ENCODE measurements at places on chromosomes 13 and 19.

DNA sequence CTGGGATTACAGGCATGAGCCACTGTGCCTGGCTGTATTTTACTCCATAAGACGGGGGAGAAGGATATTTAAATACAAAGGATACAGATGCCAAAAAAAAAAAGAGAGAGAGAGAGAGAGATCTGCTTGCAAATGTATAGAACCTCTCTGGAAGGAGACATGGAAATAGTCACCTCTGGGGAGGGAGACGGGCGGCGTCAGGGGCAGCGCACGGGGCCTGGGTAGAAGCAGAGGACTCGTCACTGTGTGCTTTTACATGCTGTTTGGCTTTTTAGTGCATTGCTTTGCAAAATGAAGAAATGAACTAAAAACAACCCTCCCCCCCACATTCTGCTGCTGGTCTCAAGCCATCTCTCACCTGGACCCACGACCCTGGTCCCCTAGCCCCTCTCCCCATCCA, 4.8 kb upstream of the ZNF653 start:
- no peak for DNase-seq

DNA sequence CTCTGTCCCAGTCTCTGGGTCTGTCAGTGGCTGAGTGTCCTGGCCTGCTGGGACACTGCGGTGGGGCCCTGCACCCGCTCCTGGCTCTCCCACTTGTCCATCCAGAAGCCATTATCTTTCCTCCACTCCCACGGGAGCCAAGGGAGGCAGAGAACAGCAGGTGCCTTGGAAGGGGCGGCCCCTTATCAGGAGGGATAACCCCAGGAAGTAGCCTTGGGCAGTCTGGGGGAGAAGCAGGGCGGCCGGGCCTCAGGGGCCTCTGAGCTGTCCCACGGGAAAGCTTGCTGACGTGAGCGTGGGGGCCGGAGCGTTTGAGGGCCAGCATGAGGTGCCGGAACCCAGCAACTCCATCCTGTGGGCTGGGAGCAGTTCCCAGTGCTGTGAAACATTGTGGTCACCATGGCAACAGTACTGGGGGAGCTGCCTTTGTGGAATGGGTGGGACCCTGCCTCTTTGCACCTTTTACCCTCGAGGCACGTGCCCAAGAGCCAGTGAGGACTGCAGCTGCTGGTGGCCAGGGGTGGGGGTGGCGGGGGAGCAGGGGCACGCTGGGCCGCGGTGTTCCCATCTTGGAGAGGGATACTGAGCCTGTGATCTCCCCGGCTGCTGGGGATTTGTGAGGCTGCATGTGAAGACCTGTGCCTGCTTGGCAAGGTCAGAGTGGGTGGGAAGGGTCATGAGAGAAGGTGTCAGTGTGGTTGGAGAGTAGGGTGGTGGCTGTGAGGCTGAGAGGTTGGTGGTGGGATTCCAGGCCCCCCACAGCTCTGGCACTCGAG, 20.9 kb downstream of the KLHL26 start:
- no peak for DNase-seq

- no peak for DNase-seq
Observed at GRCh38 chr13:30660796-30661195, 43.1 kb downstream of the USPL1 start.

GRCh38 chr19:41434450-41434849, 5.3 kb downstream of the DMAC2 start:
- DNase-seq, result no peak

DNA sequence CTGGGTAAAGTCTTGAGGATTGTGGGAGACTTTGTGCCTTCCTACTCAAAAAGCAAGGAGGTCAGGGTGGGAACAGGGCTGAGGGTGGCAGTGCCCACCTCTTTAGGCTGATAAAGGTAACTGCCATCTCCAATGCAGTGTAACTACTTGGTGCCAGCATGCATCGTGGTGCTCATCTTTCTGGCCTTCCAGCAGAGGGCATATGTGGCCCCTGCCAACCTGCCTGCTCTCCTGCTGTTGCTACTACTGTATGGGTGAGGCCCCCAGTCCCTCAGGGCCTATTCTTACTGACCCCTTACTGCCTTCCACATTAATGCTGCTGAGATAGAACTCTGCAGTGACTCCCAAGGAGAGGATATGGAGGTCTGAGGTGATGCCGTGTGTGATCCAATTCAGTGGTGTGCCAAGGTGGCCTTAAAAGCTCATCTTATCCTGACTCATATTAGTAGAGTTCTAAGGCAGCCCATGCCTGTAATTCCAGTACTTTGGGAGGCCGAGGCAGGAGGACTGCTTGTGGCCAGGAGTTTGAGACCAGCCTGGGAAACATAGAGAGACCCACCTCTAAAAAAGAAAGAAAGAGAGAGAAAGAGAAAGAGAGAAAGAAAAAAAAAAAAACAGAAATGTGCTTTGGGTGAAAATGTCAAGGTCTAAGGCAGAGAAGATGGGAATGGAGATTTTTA, 9.7 kb upstream of the ARHGAP45 start:
- no peak for DNase-seq

GRCh38 chr13:114149774-114150740, 17.6 kb upstream of the RASA3 start:
- DNase-seq, result no peak

GRCh38 chr13:30107121-30107520, 200.2 kb downstream of the KATNAL1 start:
- DNase-seq, result no peak

GRCh38 chr19:40754611-40755247, 3.7 kb downstream of the SNRPA start:
- peak; percentile 45 for DNase-seq

DNA sequence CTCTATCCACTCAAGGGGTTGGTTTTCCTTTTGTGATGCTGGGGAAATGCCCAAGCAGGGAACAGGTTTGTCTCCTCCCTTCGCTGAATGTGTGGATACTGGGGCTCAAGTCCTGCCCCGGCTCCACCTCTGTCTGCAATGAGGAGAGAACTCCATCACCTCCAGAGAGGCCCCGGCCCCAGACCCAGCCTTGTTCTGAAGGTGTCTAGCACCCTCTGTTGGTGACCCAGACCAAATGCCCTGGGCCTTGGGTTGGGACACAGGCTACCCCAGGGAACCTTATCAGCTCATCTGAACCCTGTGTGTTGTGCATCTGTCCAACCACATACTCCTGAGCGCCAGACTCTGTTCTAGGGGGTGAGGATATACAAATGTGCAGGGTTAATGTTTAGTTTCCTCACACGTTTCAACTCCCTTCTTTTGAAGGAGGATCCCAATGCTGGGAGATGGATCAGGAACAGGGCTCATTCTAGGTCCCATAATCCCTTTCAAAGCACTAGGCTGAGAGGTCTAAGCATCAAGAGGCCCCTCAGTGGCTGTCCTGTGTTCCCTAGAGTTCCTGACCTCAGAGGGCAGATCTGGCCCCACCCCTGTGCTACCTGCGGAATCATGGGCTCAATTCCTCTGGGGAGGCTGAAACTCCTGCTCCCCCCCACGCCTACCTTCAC, 112.5 kb upstream of the SLC7A1 start:
- peak; percentile 50 for DNase-seq

DNA sequence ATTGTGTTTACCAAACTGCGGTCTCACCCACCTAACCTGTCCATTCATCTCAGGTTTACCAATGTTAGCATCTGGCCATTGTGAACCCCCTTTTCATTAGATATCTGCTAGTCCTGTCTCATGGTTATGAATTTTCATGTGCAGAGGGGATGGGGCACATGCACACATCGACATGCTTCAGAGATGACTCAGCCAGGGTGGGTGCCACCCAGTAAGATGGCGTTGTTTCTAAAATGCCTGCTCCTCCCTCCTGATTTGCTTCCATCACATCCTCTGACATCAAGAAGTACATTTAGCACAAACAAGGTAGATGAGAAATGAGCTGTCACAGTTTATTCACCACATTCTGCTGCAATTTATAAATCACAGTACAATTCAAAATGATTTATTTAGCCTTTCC, 51.3 kb downstream of the GPALPP1 start:
- no peak for DNase-seq

DNA sequence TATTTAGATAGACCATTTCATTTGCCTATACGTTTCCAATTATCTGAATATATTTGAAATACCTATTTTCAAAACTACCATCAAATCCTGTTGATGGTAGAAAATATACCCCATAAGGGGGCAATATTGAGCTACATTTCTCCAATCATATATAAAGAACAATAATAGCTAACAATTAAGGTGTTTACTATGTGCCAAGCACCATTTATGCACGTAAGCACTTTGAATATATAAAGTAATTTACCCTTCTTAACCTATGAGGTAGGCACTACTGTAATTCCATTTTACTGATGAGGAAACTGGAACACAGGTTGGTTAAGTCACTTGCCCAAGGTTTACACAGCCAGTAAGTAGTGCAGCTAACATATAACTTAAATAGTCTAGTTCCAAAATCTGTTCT, 79.2 kb downstream of the UBL3 start:
- DNase-seq, result no peak

DNA sequence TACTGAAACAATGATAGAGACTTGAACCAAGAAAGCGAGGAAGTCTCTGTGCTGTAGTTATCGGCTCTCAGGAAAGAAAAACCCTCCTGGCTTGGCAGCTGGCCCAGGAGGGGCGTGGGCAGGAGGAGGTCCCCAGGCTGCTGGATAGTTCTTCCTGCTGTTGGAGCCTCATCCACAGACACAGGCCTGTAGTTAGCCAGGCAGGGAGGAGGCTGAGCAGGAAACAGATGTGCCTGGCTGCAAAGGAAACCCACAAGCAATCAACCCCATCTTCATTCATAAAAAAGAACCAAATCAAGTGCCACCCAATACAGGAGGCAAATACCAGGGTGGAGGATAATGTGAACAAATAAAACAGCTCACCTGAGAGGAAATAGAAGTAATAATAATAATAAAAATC, 86.2 kb downstream of the IRS2 start:
- DNase-seq, result no peak

GRCh38 chr19:44987148-44987675, 14.1 kb upstream of the RELB start:
- DNase-seq, result no peak

DNA sequence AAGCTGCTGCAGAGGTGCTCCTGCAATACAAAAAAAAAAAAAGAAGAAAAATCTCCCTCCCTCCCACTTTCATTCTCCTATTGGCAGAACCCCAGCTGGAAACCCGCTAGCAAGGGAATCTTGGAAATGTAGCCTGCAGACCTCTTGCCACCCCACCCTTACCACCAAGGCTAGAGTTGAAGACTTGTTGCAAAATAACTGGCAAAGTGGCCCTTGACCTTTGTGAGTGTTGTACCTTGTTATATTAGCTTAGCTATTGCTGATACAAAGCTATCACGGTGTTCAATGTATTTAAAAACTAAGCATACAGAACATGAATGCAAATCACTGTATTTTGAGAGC, 57.5 kb upstream of the KCTD4 start:
- DNase-seq, result no peak

DNA sequence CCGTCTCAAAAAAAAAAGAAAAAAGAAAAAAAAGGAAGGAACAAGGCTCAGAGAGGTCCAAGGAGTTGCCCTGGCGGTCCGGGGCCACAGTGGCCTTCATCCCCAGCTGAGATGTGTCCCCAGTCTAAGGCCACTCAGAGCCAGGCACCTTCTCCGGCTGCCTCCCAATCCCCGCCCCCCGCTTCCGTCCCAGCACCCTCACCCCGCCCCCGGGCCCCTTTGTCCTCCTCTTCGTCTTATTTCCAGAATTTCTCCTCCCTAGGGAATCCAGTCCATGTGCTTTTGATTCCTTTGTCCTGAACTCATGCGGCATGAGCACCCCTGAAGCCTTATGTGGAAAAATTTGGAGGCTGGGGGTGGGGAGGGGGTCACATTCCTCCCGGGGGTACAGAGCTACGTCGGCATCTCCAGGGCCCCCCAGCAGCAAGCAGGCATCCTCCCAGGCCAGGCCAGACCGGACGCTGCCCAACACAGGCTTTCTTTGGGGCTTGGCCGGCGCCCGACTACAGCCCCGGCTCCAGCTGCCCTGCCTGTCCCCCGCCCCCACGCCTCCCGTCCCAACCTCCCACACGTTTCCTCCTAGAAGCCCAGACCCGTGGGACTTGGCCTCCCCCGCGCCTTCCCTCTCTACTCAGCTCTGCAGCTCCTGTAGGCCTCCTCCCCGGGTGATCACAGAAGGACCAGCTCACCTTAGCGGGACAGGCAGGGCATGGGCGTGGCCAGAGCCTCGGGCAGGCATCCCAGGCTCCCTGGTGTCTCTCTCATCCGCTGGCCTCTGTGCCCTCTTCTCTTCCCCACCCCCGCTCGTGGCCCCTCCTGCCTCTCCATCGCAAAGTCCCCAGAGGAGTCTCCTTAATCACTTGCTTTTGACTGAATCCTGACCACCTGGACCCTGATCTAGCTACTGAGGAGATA, 17.8 kb upstream of the ADGRE5 start:
- peak; percentile 60 for DNase-seq

DNA sequence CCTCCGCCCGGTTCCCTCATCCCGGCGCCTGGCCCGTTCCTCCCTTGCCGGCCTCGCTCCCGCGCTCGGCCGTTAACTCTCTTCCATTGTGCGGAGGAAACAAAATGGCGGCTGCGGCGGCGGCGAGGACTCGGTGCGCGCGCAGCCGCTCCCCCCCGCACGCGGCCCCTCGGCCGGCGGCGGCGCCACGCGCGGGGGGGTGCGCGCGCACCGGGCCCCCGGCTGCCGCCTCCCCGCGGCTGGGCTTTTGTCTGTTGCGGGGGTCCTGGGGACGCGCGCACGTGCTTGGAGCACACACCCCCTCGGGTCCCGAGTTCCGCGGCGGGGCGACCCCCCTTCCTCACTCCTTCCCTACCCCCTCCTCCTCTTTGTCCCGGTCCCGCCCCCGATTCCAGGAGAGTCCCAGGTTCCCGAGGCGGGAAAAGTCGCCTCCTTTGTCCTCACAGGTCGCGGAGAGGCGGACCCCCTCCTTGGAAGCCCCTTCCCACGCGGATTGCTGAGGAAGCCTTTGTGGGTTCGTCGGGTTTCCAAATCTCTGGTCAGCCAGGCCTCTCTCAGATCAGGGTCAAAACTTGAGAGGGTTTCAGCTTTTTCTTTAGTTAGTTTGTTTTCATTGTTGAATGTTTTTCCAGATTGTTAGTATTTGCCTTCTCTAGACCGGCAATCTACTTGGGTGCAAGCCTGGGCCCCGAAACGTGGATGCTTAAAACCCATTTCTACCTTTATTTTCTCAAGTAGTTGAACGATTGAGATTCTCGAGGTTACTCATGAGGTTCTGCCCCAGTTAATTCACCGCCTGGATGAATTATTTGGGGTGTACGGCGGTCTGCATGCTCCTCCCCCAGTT, 687 bp downstream of the ILF3 start:
- DNase-seq, result peak; percentile 63

- no peak for DNase-seq
Observed at GRCh38 chr19:34276614-34277013, 22.3 kb downstream of the GARRE1 start.

GRCh38 chr13:44271031-44271455, 102.6 kb upstream of the SERP2 start:
- DNase-seq, result no peak

GRCh38 chr13:66546534-66547379, 683.4 kb downstream of the PCDH9 start:
- no peak for DNase-seq

- no peak for DNase-seq
Observed at GRCh38 chr13:19152403-19152802, 29.2 kb downstream of the TUBA3C start.

- no peak for DNase-seq
Observed at GRCh38 chr13:105273665-105274222, 1261.7 kb downstream of the EFNB2 start.

- DNase-seq, result no peak
Observed at GRCh38 chr13:53953183-53953582, 924.6 kb downstream of the OLFM4 start.

Data from stimulated activated CD4-positive, alpha-beta T cell treated with anti-CD3 and anti-CD28 coated beads, Interleukin-2, amount 100 ng/mL, for 48 hours (primary cell).